Regular cardiac myocyte (primary cell): ENCODE measurements at places on chromosomes 7 and 10. TPM values are rescaled to one million over a fixed set of nuclear protein-coding genes. Genes with fewer than 3 reads are reported as not detected.

DGKB gene
- 0.56 and 0.58 TPM in 2 replicates for total RNA-seq

SLC39A12 gene
- total RNA-seq: not detected in 2 replicates

TRIL gene
- total RNA-seq: 0.19 and 0.56 TPM in 2 replicates

LBX1 gene
- total RNA-seq: not detected in 2 replicates

HSPA14 gene
- total RNA-seq: 9.9 and 17.3 TPM in 2 replicates

HPS6 gene
- total RNA-seq: 35.8 and 47.2 TPM in 2 replicates

ECHS1 gene
- total RNA-seq: 62.6 and 88.2 TPM in 2 replicates

IMMP2L gene
- 5.9 and 18.6 TPM in 2 replicates for total RNA-seq

BHLHA15 gene
- total RNA-seq: 0.77 and 2.8 TPM in 2 replicates
